ENCODE measurements at places on chromosomes 2 and 18.

DNA sequence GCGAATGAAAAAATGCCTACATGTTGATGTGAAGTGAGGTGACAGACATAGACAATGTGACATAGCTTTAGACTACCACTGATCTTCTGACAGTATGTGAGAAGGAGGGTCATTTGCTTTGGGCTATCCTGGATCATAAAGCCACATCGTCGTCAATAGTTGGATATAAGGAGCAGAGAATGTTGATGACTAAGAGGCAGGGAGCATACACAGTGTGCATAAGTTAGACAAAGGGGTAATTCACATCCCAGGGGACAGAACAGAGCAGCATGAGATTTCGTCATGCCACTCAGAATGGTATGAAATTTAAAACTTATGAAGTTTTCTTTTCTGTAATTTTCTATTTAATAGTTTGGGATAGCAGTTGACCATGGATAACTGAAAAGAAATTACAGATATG lies 403.2 kb downstream of the DSC3 start:
- DNase-seq: no peak

DNA sequence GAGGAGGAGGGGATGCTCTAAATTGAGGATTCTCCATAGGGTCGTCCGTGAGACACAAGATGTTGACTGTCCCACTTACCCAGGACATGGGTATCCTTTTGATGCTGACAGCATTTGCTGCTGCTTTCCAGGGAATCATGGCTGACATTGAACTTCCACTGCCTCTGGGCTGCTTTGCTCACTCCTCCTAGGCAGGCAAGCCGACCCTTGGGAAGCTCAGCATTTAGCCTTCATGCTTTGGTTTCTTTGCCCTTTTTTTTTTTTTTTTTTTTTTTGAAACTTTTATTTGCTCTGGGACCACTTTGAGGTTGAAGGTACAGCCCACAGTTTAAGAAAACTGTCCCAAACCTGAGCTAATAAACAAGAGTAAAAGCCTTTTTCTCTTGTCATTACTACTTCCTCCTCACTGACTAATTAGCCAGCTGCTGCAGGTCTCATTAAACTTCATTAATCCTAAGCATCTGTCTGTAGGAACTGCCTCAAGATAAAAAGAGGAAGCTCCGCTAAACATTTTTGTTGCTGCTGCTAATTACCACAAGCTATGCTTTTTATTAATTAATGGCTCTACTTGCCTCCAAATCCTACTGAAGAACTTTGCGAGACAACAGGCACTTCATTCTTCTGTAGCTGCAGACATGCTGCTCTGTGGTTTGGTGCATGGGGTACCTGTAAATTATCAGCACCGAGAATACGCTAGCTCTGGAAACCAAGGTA lies 125.4 kb downstream of the SPTBN1 start:
- no peak for DNase-seq

- DNase-seq: no peak
Measured at GRCh38 chr2:65479524-65479923, 47.1 kb upstream of the SPRED2 start.

- DNase-seq: no peak
Measured at GRCh38 chr18:59218018-59218417, 1.9 kb upstream of the GRP start.

GRCh38 chr2:19346983-19347618 lies 11.3 kb downstream of the OSR1 start:
- no peak for DNase-seq

GRCh38 chr2:204315236-204315662 lies 230.0 kb upstream of the PARD3B start:
- DNase-seq: no peak

GRCh38 chr2:120601566-120601965 lies 134.1 kb upstream of the GLI2 start:
- DNase-seq: no peak

DNA sequence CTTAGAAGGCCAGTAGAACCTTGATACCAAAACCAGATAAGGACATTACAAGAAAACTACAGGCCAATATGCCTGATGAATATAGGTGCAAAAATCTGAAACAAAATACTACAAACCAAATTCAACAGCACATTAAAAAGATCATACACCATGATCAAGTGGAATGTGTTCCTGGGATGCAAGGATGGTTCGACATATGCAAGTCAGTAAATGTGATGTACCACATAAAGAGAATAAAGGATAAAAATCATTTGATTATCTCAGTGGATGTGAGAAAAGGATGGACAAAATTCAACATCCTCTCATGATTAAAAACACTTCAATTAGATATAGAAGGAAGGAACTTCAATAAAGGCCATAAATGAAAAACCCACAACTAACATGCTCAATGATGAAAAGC lies 129.6 kb downstream of the RTN4 start:
- DNase-seq: no peak

DNA sequence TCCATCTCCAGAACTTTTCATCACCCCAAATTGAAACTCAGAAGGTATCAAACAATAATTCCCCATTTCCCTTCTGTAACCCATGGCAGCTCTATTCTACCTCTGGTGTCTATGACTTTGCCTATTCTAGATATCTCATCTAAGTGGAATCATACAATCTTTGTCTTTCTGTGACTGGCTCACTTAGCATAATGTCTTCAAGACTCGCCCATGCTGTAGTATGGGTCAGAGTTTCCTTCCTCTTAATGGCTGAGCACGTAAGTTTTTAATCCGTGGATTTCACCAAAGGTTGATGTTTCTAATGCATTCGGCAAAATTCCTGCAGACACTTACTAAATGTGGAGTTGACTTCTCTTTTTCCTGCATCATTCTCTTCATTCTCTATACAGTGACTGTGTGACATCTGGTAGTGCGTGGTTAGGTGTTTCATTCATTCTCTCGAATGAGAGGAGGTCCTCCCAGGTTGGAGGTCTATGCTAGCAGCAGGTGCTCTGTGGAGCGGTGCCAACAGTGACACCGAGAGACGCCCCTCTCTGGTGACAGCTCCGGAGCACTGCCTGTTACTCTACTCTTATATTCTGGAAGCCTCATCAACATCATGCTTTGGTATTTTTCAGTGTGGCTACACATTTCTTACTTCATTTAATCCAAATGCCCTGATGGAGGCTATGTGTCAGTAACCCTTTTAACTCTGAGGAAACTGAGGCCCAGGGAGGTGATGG lies 50.1 kb downstream of the ATOH8 start:
- DNase-seq: no peak

DNA sequence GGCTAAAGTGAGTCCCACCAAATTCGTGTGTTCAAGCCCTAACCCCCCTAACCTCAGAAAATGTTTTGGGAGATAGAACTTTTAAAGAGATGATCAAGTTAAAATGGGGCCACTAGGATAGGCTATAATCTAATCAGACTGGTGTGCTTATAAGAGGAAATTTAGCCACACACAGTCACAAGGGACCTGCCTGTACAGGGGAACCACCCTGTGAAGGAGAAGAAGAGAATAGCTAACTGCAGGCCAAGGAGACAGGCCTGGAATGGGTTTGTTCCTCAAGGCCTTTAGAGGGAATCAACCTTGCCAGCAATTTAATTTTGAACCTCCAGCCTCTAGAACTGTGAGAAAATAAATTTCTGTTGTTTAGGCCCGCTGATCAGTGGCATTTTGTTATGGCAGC lies 36.0 kb upstream of the TANK start:
- DNase-seq: no peak

GRCh38 chr2:192091476-192091875 lies 103.3 kb downstream of the TMEFF2 start:
- DNase-seq: no peak

DNA sequence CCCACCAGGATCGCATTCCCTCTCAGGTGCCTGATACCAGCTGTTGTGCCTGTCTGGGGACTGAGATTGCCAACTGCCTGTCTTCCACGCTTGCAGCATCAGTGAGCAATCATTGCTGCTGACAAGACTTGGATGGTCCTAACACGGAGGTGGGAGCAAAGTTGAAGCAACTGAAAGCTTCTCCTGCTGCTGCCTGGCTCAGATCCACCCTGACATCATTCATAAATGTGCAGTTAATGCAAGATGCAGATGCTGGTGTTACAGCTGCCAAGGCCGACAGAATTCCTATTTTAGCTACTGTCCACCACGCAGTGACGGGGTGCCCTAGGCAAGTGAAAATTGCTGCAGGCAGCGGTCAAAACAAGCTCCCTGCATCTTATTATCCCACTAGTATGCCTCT lies 131.4 kb downstream of the VWC2L start:
- DNase-seq: no peak
